T-helper 9 cell (primary cell): ENCODE measurements at places on chromosomes 12 and 14.

GRCh38 chr12:121711361-121712189, 977 bp upstream of the TMEM120B start:
- no peak for DNase-seq

DNA sequence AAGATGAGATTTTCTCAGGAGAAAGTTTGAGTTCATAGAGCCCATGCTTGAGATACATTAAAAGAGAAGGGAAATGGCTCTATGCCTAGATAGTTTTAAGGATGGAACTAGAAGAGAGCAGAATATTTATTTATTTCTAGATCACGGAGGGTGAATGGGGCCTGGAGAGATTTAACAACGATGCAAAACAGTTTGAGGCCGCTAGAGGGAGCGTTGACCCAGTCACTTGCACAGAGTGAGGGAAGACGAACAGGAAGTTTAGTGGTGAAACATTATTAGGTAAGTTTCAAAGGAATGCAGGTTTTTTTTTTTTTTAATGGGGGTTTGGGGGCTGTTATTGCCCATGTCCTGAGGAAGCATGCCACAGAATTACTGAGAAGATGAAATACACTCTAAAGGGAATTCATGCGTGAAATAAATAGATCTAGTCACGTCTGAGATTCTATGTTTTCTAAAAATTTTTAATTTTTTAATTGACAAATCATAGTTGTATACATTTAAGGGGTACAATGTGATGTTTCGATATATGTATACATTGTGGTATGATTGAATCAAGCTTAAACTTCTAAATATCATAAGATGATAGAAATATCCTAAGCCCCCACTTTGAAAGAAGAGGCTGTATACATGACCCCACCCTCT, 14.8 kb upstream of the PPP1R1A start:
- peak; percentile 43 for DNase-seq

DNA sequence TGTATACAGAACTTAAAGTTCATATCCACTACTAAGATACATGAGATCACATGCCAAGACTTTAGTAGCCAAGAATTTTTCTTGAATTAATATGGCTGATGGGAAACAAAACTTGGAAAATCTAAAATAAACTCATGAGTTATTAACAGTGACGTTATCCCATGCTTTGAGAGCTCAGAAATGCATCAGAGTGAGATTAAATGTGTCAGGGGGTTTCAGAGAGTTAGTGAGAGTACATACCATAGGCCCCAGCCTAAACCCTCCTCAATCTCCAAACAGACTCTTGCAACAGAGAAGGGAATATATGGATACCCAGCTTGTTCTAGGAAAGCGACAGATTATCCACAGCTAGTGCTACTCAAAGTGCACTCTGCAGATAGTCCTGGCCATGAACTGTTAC, 19.3 kb downstream of the SLC35F4 start:
- DNase-seq: no peak

GRCh38 chr12:86683568-86684304, 427.5 kb upstream of the MGAT4C start:
- no peak for DNase-seq

- DNase-seq: peak; percentile 76
These were observed 6.7 kb downstream of the VASH1 start for GRCh38 chr14:76767681-76768656.

DNA sequence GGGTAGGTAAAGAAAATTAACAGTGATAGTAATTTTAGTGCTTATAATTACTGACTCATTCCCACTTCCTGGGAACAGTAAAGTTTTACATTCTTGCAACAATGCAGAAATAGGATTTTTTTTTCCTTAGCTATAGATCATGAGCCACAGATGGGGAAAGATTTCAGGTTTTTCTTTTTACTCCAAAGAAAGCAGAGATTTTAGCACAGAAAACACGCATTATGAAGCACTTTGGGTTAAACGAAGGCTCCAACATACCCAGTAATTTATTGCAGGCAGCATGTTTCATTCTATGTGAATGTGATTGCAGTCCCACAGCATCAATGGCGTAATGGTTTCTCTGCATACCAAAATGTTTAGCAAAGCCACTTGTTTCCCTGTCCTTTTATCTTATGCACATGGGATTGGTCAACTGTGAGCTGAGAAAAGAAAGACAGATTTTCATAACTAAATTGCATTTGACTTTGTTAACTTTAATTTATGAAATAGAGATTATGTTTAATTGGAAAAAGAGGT, 124.6 kb upstream of the E2F7 start:
- no peak for DNase-seq

DNA sequence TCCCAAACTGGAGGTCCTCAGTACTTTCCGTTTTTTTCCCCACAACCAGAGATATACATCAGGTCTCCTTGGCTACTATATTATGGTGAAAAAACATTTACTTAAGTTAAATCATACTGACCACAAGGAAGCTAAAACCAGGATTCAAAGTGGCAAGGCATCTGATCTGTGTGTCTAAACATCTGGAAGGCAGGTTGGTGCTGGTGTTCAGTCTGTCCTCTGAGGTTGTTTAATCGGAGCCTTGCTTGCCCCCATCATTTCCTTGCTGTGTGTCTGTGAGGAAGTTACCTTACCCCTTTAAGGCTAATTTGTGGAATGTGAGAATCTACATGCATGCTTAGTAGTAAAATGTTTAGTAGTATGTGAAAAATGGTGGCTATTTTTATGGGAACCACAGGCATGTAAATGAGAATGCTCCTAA, 75.6 kb downstream of the GALNT4 start:
- no peak for DNase-seq

DNA sequence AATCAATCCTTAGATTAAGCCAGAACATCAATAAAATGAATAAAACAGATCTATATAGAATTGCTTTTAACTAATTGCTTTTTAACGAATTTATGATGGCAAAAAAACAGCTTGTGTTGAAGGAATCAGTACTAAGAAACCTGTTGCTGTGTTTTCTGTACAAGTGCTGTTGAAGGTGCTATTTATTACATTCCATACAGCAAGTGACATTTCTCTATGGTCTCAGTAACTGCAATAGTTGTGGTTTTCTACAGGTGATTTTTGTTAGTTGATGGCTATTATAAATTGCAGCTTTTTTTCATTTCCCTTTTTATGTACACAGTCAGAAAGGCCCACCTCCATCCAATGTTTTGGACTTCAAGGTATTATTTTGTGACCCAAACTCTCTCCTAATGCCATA, 56.6 kb downstream of the SLC2A13 start:
- no peak for DNase-seq

DNA sequence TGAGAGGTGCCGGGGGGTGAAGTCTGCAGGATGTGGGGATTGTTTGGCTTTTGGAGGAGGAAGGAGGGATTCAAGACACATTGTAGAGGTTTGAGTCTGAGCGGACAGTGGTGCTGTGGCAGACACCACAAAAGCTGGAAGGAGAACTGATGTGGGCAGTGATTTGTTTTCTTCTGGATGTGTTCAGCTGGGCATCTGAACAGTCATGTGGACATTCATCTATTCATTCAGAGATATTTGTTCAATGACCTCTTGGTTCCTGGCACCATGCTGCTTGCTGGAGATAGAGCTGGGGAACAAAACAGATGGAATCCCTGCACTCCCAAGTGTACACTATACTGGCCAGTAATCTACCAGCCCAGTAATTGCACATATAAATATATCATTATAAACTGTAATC, 64.0 kb downstream of the PTPN11 start:
- no peak for DNase-seq

DNA sequence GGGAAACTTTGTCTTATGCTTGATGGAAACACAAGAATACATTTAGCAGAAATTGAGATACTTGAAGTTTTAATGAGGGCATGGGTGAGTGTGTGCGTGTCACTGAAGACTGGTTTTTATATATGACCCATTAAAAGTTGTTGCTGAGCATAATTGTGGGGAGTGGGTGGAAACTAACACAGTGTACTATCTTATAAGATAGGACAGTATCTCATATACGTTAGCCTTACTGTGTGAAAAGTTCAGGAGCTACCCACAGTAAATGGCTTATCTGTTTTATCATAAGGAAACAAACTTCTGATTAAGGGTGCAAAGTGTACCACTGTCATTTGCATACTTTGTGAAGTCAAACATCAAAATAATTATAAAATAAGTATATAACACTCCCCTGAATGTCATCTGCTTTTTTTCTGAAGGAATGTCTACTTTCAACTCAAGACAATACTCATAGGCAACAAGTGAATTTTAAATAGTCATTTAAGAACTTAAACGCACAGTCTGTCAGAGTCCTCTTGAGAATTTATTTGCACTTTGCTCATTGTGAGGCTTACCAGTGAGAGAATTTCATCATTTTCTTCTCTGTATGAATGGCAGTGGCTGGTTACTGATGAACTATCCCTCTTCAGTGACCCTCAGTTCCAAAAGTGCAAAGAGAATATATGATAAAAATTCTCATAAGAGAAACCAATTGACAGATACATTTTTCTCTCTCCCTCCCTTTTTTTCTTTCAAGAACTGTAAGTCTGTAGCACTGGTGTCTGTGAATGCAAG, 4.2 kb downstream of the PDE3A start:
- DNase-seq: no peak

DNA sequence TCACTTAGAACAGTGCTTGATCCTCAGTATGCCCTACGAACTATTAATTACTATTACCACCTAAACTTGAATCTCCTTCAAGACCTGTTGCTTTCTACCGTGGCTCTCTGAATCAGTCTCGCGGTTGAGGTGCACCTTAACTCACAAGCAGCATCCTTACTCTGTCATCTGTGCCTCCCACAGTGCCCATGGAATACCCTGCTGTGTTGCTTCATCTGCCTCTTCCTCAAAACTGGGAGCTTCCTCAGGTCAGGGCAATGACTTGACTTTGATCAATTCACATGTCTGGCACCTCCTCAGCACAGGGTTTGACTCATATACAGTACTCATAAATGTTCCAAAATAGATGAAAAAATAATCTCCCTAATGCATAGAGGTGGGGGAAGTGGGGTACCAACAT, 305.9 kb downstream of the NUAK1 start:
- no peak for DNase-seq

GRCh38 chr14:88746052-88746451, 46.7 kb downstream of the EML5 start:
- DNase-seq: no peak

DNA sequence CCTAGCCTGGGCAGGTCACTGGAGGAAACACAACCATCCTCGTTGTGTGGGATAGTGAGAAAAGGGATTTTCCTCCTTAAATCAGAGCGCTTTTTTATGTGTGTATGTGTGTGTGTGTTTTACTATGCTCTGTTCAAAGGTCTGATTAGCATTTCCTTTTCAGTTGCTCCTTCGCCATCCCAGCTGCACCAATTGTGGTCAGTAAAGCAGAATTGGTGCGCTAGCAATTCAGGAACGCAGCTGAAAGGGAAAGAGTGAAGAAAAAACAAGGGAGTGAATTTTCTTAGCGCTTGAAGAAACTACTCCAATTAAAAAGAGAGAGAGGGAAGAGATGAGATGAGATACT, 173.3 kb upstream of the PARP11 start:
- DNase-seq: no peak

DNA sequence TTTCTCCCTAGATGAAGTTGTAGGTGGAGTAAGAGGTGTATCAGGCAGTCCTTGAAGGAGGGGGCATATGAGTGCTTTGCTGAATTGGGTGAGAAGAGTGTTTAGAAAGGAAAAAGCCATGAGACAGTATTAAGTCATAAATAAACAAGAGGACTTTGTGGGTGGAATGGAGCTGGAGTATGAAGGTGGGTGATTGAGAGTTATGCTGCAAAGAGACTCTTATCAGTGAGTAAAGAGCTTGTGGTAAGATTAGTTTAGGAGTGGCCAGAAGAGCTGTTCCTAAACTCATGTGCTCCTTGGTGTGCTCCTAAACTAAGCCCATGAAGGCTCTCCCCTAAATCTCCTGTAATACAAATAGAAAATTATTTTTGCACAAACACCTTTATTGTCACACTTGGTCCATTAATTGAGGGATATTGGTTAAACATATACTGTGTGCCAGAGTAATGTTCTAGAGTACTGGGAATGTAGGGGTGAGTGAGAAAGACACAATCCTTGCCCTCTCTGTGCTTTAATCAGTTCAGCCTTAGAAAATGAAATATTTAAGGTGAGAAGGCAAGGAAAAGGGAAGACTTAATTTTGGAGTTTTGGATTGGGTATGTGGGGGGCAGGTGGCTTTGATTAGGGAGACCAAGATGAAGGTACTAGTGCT, 9.8 kb downstream of the CHPT1 start:
- DNase-seq: no peak

DNA sequence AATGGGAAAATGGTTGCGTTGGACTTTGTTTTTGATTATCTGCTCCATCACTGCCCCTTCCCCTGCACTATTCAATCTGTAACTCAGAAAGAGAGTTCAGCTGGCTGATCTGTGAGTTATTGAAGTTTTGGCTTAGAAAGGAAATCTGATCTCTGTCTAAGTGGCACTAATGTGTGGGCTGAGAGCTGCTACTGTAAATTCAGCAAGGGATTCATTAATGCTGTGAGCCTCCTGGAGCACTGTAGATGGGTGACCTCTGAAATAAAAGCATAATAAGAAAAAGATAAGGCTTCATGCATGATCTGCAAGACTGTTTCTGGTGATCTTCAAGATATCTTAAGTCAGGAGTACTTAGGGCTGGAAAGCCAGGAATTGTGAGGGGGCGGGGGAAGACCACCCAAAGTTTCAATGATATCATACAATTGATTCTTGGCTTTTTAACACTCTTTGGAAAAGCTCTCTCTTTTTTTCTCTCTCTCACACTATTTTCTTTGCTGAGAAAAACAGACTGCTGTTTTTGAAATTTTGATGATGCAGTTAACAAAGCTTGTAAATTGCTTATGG, 101.1 kb downstream of the C12orf75 start:
- no peak for DNase-seq

- DNase-seq: no peak
These were observed 357.1 kb upstream of the SFSWAP start for GRCh38 chr12:131353826-131354225.

- no peak for DNase-seq
These were observed 58.9 kb upstream of the FBXO33 start for GRCh38 chr14:39491134-39491571.

- peak; percentile 12 for DNase-seq
These were observed 164.1 kb downstream of the ZFP36L1 start for GRCh38 chr14:68628605-68629310.

- no peak for DNase-seq
These were observed 275.6 kb downstream of the AACS start for GRCh38 chr12:125340791-125341190.
